ENCODE measurements at places on chromosomes 7 and 10.

GRCh38 chr7:1663223-1663622 is 6.9 kb upstream of the ELFN1 start:
- H3K4me3 ChIP-seq, result no peak overlapping the region
- H3K27ac ChIP-seq, result no peak overlapping the region
- H3K4me1 ChIP-seq, result peaks cover 5% of the 10 kb centered on the region
- no peak for DNase-seq

DNA sequence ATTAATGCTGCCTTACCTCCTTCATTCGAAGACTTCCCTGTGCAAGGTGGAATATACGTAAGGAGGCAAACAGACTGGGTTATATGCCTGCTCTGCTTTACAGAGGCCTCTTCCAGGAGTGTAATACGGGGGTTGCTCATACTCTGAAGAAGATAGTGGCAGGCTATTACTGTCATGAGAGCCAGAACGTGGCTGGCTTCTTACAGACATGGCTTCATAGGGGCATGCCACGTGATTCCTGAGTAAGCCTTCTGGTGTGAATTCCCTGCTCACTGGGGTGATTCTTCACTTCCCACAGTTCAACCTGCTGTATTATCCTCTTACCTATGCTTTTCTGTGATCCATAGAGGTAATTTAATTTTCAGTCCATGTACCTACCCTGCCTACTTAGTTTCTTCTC is 141.8 kb downstream of the ST7 start:
- no peak overlapping the region for H3K27ac ChIP-seq

DNA sequence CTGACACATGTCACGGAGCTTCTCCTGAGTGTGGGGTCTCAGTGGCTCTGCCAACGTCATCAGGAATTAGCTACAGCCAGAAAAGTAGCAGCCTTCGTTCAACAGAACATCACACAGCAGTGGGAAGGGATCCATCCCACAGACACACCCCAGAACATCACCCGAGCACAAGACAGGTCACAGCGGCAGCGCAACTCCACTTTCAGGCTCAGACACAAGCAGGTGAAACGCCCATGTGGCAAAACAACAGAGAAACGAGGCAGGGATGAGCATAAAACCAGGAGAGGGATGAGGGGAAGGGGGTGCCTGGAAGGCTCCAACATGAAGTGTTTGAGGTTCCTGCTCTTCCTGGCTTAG is 44.8 kb downstream of the CAMK2B start:
- DNase-seq, result no peak
- H3K27me3 ChIP-seq, result no peaks in the 10 kb centered on the region
- no peak overlapping the region for H3K27ac ChIP-seq
- no peaks in the 10 kb centered on the region for H3K4me1 ChIP-seq
- H3K36me3 ChIP-seq, result no peaks in the 10 kb centered on the region

DNA sequence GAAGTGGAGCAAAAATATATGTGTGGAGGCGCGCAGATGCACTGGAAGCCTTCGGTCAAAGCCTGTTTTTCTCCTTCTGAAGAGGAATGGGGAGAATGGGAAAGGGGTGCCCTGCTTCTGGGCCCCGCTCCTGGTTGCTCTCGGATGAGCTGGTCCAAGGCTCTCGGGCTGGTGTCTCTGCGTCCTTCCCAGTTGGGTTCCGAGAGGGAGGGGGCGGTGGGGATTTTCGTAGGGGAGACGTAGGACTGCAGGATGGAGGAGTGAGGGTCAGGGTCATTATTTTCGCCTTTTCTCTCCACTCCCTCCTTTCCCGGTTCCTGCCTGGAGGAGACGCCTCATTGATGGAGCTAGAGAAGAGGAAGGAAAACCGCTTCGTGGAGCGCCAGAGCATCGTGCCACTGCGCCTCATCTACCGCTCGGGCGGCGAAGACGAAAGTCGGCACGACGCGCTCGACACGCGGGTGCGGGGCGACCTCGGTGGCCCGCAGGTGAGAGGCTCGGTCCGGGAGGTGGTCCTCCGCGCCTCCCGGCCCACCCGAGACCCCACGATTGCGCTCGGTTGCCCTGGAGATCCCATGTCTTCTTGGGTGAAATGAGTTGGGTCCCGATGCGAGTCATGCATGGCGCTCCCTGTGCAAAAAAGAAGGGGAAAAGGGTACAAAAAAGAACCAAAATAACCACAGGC is 790 bp downstream of the ADAM22 start:
- H3K36me3 ChIP-seq, result no peaks in the 10 kb centered on the region
- DNase-seq, result no peak
- H3K4me3 ChIP-seq, result peak overlapping the region; percentile 64

- H3K27ac ChIP-seq, result no peak overlapping the region
- peaks cover 4% of the 10 kb centered on the region for H3K27me3 ChIP-seq
These were observed 812 bp downstream of the PROSER2 start for GRCh38 chr10:11823989-11824346.

DNA sequence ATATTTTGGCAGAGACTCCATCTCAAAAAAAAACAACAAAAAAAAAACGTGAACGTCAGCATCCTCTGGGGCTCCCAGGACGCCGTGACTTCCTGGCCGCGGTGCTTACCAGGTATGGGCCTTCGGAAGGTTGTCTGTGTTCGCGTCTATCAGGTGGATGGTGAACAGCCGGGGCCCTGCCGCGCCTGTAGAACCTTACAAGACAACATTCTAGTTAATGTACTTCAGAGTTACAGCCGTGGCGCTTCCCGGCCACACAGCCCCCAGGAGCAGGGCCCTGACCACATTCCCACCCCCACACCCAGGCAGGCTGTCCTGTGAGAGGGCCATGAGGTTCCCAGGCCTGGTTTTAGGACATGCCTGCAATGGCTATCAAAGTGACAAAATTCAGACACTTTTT is 111.0 kb downstream of the SMURF1 start:
- no peaks in the 10 kb centered on the region for H3K27me3 ChIP-seq
- no peak overlapping the region for H3K4me3 ChIP-seq
- no peak overlapping the region for H3K27ac ChIP-seq
- no peaks in the 10 kb centered on the region for H3K4me1 ChIP-seq

GRCh38 chr10:59808896-59809643 is 55.8 kb upstream of the MRLN start:
- H3K36me3 ChIP-seq, result peaks cover 39% of the 10 kb centered on the region
- H3K4me1 ChIP-seq, result no peaks in the 10 kb centered on the region
- DNase-seq, result peak; percentile 80
- H3K27me3 ChIP-seq, result no peaks in the 10 kb centered on the region
- H3K27ac ChIP-seq, result no peak overlapping the region

DNA sequence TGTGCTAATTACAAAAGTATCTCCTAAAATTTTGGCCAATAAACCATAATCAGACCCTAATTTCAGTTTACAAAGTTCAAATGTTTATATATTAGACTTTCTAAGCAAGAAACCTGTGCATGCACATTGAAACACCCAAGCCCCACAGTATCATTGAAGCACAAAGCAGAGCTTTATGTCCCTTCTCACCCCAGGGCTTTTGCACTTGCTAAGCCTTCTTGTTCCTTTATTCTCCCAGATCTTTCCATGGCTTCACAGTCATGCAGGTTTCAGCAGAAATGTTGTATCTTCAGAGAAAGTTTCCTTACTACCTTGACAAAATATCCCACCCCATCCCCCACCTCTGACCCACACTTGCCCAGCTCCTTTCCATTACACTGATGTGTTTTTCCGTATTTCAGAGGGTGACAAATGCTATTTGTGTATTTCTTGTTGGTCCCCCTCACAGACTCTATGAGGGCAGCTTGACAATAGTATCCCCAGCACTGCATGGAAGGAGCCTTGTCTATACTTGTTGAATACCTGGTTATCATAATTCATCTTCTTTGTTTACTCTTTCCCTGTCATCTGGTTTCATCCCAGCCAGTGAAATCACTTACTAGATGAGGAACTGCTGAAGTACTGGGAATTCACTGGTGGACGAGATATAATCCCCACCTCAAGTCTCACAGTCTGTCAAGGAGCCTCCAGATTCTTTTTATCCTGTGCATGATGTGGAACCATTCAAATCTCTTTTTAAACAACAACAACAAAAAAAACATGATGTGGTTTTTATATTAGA is 24.0 kb upstream of the PCGF5 start:
- H3K4me1 ChIP-seq, result peaks cover 15% of the 10 kb centered on the region
- H3K4me3 ChIP-seq, result no peak overlapping the region
- peaks cover 2% of the 10 kb centered on the region for H3K36me3 ChIP-seq

- H3K4me1 ChIP-seq, result no peaks in the 10 kb centered on the region
- peaks cover 2% of the 10 kb centered on the region for H3K36me3 ChIP-seq
- peak within 1 kb of the TSS; percentile 68 for H3K4me3 ChIP-seq
- peak; percentile 82 for DNase-seq
- H3K27ac ChIP-seq, result no peak within 1 kb of the TSS
These were observed at the start of gene CCDC136 for GRCh38 chr7:128791121-128791971. Gene CCDC136 (plus strand): TSS chr7:128791968. CDS start chr7:128792412, 444 bp downstream.
